T-cell (primary cell): ENCODE measurements at places on chromosomes 1 and 21.

GRCh38 chr1:226453015-226453704 lies 45.3 kb upstream of the PARP1 start:
- no peak for DNase-seq

DNA sequence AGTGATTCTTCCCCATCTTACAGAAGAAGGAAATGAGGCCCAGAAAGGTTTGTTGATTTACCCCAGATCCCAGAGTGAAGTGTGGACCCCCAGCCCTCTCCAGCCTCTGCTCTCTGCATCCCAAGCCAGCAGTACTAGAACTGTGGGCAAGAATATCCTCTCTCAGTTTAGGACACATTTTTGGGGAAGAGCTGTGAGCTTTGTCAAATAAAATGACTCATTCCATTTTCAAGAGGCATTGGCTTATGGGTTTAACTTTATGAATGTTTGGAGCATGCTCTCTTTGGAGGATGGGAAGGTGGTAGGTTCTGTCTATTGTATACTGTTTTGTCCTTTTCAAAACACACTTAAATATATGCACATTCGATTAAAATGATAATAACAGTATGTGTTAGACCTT lies 70.6 kb upstream of the CNTN2 start:
- DNase-seq: no peak

DNA sequence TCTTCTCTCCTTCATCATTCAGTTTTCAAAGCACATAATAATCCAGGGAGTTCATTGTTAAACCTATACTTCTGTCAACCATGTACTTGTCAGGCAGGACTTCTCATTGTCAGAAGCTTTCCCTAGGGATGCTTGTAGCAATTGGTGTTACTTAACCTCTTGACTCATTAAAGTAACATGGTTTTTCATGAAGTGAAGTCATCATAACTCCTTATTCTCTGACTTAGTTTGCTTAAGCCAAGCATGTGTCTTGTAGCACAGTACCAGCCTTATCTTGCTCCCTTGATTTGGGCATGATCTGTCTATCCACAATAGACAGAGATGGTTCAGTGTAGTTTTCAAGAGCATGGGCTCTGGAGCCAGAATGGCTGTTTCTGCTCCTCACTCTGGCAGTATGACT lies 45.3 kb downstream of the LRIG2 start:
- DNase-seq: no peak

DNA sequence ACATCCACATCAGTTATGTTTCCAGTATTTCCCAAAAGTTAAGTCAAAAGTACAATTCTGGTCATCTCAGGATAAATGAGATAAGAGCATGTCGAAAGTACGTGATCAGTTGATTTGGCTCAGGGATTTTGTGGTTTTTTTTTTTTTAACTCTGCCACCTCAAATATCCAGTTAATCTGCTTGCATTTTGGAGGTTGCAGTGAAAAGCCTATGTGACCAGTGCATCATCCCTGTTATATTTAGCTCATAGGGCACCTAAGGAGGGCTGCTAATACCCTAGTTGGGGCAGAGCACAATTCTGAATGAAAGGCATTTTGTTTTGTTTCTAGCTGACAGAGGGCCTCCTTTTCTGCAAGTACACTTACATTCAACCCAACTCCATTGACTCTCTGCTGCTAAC lies 31.7 kb upstream of the RGS16 start:
- no peak for DNase-seq

DNA sequence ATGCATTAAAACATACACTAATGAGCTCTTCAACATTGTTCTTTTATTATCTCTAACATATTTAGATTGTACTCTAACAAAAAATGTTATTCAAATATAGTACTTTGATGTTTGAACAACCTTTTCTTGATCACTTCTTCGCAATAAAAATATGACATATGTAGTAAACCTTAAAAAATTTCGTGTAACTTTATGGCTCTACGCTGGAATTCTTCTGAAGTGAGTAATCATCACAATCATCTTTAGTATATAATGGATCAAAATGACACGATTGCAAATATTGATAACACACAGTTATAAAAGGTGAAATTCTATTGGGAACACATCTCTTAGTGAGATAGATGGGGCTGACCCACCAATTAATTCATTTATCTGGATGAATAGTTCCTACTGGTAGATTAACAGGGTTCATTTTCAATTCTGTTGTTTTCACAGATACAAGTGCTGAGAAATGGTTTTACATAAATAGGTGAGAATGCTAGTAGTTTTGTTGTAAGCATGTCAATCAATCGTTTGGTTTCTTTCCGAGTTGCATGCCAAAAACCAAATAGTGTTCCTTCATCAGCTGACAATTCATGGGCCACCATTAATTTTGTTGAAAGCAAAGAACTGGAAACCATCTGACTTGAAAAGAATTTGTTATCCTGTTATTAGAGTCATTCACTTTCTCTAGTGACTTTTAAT lies 1.5 kb upstream of the ZMPSTE24 start:
- DNase-seq: no peak

GRCh38 chr1:45802343-45803298 lies 791 bp upstream of the MAST2 start:
- no peak for DNase-seq

DNA sequence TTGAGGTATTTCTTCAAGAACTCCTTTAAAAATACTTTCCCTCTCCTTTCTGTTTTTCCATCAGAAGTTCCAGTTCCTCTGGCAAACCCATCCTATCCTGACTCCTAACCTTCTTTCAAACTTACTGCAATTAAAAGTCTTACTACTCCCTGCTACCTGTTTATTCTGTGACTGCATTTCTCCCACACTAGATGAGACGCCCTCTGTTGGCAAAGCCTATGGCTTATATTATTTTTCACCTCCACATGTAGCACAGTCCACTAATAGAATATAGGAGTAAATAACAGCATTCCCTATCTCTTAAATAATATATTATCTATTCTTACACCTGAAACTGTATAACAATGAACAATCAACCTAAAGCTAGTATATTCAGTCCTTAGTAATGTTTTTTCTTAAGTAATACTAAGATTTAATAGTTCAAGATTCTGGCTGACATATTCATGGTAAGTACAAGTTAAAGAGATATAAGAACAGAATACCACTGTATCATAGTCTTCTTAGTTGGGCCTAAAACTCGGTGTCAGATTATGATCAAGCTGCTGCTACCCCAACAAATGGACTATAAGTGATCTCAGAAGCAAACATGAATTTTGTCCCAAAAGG lies 54.8 kb downstream of the RAB3GAP2 start:
- no peak for DNase-seq
